ENCODE measurements at places on chromosomes 11 and 22. TPM values are rescaled to one million over a fixed set of nuclear protein-coding genes. Genes with fewer than 3 reads are reported as not detected.

- peak; percentile 7 for DNase-seq
Observed at GRCh38 chr11:117829369-117829725, 4.8 kb upstream of the FXYD2 start.

GRCh38 chr22:28375761-28376534 lies 303.7 kb downstream of the TTC28 start:
- DNase-seq, result no peak

- DNase-seq, result no peak
Observed at GRCh38 chr11:849104-849824, 6.6 kb downstream of the TSPAN4 start.

DNA sequence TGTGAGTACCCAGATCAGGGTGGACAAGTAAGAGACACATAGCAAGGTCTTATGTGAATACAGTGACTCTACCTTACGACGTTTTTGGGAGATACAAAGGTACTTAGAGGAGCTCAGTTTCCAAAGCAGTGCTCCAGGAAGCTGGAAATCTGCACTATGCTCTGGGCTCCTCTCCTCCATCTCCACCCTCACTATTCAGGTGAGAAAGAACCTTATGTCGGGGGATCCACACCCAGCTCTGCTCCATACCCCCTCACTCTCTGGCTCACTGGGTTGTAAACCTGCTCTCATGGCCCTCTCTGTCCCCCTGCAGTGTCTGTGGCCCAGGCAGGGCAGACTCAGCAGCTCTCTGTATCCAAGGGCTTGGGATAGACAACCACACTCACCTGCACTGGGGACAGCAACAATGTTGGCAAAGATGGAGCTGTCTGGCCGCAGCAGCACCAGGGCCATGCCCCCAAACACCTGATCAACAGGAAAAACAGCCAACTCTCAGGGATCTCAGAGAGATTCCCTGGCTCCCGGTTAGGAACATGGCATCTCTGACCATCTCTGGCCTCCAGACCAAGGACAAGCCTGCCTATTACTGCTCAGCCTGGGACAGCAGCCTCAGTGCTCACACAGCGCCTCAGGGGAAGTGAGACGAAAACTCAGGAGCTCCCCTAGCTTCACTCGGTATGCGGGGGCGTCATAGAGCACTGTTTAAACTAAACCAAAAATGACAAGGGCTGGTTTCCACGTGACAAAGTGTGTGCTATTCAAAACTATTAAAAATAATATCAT lies 60.9 kb upstream of the TOP3B start:
- DNase-seq, result no peak

DNA sequence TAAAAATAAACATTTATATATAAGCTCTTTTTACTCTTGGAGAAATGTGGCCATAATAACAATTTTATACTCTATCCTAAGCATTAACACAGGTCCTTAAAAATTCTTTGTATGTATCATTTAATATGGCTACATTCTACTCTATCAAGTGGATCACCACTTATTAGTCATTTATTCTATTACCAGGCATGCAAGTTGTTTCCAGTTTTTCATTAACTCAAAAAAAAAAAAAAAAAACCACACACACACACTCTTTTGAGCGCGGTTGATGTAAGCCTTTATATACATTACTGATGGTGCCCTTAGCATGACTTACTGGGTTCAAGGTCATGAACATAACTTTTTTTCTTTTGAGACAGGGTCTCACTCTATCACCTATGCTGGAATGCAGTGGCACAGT lies 47.1 kb upstream of the MICAL2 start:
- DNase-seq, result no peak

DNA sequence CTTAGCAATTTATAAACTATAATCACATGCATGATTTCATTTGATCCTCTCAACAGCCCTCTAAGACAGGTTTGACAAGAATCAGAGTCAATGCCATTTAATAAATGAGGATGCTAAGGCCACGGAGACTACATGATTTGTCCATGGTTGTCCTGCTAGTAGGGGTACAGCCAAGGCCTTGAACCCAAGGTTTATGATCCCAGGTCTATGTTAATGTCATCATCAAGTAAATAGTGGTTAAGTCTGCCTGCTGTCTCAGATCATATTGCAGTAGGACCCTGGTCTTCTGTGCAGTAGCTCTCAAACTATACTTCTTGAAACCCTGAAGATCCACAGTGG lies 17.7 kb upstream of the SYTL2 start:
- DNase-seq, result no peak

DNA sequence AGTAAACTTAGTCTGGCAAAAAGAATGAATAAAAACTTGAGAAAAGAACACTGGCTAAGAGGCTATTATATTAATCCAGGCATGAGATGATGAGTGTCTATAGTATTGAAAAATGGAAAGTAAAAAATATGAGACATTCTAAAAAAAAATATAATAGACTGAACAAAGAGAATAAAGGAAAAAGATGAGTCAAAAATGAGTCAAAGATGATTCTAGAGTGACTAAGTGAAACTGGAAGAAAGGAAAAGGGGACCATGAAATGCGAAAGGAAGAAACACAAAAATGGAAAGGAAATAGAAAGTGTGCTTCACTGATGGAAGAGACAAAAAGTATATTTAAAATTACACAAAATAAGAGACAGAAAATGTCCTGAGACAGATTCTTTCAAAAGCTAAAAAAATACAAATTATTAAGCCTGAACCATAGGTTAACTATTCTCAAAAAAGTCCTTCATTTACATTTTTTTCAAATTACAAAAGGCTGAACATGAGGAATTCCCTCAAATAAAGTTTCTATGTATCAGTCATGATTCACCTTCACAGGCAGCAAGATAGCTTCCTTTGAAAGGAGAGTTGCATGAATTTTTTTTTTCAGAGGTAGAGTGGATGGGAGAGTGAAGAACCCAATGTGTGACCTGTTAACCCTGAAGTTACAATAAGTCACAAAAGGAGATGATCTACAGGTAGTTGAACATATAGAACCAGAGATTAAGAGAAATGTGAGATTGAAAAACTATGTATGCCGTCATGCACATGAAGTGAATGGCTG lies 75.2 kb downstream of the EIF3M start:
- no peak for DNase-seq

DNA sequence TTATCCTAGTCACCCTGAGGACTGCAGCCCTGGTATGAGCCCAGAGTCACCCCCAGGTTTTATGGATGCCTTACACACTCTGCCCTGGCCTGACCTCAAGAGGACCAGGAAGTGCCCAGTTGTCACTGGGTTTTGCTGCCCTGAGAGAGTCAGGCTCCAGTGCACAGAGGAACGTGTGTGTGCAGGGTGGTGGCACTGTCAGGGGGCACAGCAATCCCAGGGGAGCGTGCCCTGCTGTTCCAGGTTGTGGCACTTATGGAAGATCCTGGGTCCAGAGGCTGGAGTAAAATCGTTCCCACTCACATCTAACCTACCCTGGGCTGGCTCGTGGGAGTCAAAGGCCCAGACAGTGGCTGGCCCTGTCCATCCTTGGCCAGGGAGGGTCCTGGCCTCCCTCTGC lies 7.6 kb downstream of the APOBEC3A start:
- no peak for DNase-seq

DNA sequence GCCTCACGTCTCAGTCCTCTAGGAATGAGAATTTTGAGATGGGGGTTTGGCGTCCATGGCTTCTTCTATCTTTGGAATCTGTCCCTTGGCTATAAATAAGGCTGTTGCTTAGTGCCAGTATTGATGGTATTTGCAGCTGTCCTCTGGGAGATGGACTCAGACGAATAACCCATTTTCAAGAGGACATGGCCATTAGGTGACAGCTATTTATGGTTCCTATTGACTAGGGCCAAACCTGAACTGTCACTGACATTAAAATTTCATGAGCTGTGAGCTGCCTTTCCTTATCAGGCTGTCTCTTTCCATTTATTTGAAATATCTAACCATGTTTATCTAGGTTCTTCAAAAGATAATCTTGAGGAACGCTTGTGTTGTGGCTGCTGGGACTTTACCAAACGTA lies 92.7 kb downstream of the NAV2 start:
- DNase-seq, result no peak

DNA sequence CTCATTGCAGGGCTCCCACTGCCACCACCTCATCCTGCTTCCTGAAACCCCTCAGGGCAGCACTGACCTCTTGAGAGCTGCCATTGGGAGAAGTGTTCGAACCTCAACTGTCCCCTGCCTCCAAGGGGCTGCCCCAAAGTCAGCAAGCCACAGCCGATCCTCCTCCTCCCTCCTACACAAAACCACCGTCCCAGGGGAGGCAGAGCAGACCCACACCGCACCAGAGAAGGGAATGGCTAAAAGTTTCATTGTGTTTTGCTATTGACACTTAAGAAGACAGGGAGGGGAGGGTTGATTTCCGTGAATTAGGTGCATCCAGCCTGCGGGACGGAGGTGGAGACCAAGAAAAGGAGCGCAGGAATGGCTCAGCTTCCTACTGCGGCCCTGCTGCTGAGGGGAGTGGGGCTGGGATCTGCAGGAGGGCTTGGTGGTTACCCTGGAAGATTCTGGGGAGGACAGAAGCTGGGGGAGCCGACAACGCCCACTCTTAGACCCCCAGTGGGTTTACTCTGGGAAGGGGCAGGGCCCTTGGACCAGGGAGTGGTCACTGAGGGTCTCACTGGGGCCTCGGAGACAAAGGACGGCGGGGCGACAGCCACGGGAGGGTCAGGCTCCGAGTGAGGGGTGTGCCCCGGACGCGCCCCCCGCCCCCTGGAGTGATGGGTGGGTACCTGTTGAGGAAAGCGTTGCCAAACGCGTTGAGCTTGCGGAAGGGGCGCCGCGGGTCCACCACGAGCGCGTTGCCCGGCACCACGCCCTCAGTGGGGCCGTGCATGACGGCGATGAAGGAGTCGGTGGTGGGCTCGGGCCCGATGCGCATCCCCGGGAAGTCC lies 815 bp downstream of the EHD1 start:
- peak; percentile 86 for DNase-seq

DNA sequence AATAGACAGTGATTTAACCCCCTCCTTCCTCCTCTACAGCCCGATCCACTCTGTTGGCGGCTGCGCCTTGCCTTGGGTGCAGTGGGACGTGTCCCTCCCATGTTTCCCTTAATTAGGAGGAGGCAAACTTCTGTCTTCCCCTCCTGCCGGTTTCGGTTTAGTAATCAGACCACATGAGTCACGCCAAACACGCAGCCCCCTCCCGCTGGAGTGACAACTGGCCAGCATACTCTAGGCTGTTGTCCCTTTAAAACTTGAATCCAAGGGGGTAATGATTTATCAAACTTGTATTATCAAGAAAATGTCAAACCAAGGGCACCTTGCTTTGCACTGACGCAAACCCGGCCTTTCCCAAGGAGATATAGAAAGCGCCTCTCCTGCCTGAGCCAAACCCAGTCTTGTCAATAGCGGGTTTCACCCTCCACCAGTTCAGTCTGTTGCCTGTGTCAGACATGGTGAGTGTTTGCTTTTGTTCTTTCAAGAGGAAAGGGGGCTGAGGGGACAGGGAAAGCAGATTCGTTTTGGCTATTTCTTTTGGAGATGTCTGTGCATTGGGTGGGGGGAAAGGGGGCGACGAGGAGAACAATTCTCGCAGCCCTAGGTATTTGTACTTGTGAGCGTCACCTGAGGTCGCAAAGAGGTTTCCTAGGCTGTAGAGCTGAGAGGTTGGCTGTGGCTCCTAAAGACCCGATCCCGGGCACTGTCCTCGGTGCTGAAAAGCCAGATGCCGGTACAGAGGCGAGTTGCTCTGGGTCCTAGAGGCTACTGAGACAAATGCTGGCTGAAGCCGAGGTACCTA lies at the start of gene SLC6A5:
Gene SLC6A5, plus strand, starts transcription at position 388 of the 799 bp plus-strand sequence. Its CDS starts 65 bp downstream, at position 453.
- peak; percentile 94 for DNase-seq

DNA sequence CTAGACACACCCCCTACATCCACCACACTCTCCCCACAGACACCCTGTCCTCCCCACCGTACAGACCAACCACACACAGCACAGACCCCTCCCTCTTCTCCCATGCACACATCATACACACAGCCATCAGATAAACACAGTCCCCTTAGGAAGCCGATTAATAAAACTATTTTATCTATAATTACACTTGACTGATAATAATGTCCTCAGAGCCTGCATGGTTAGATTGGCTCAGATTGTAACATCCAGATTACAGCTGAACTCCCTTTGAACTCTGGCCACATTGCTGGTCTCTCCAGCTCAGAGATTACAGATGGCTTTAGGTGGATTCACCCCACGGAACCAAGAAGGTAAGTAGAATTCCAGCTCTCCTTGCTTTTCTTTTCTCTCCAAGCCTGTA lies 9.5 kb upstream of the ELF5 start:
- DNase-seq, result no peak

- DNase-seq, result no peak
Observed at GRCh38 chr11:125346179-125346530, 149.9 kb downstream of the FEZ1 start.

DNA sequence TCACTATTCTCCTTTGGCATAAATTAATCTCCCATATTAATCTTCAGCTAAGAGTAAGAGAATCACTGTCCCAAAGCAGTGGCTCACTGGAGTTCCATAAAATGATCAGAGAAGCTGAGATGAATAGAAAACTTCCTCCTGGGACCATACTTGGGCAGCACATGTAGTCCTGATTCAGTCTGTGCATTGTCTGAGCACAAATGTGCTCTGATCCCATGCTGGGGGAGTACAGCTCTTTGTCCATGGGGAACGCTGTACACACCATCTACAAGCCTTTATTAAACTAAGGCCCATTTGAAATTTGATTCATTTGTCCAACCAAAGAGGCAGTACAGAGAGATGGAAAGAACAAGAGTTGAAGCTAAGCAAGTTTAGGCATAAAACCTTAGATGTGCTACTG lies 147.4 kb upstream of the PGR start:
- DNase-seq, result no peak

DNA sequence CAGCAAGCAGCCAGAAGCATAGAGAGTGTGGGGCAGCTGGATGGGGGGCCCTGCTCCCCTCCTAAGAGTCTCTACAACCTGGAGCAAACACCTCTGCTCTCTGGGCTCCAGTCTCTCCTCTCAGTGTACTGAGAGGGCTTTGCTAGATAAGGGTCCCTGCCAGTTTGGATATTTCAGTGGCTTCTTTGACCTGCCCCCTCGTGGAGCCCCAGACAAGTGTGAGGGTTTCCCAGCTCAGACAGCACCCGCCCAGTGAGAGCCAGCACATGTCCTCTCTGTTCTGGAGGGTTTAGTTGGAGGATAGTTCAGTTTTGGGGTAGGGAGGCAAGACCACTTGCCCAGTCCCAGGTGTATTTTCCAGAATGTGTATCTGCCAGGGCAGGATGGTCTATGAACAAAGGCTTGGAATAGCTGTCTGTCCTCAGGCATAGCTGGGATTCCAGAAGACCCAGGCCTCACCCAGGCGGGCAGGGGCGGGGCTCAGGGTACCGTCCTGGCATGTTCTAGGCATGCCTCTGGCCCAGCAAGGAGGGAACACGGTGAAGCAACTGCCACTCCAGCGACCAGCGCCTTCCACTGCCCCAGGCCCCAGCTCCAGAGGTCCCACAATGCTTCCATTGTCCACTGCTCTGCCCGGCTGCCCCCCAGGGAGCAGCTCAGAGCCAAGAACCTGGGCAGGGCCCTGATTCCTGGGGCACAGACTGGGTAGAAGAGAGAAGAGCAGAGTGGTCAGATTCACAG lies 7.5 kb upstream of the MICALL1 start:
- no peak for DNase-seq

Gene RAB39A
- total RNA-seq, result 2.8 TPM
